Neuronal stem cell (in vitro differentiated cells): ENCODE measurements at places on chromosomes 6 and 20.

DNA sequence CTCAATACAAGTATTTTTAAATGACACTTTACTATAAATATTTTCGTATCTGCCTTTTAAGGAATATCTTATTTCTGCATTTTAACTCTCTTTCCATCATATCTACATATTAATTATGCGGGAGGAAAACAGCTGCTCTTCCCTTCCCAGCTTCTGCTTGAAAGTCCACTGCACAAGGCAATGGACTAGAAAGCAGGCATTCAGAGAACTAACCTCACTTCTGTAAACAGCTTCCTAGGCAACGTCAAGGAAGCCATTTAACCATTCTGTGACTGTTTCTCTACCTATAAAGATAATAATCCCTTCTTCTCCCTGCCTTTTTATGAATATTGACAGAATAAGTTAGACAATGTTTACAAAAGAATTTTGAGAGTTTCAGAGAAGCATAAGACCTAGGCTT lies 319.4 kb downstream of the BTBD9 start:
- no peak for DNase-seq

DNA sequence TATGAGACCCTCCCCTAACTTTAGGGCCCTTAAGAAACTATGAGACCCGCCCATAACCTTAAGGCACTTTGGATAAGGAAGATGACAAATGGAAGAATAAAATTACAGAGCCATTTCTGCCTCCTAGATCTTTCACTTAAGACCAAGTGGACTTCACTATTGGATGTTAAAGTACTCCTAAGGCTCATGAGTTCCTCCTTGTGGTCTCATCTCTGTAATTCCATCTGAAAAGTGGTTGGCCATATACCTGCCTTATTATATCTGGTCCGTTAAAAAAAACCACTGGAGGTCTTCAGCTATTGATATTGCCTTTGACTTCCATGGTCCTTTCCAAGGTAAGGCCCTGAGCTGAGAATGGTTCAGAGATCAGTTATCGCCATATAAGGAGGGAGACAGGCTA lies 310.3 kb downstream of the EYA4 start:
- DNase-seq: no peak

GRCh38 chr6:136015531-136015930 lies 164.0 kb downstream of the PDE7B start:
- DNase-seq: no peak

DNA sequence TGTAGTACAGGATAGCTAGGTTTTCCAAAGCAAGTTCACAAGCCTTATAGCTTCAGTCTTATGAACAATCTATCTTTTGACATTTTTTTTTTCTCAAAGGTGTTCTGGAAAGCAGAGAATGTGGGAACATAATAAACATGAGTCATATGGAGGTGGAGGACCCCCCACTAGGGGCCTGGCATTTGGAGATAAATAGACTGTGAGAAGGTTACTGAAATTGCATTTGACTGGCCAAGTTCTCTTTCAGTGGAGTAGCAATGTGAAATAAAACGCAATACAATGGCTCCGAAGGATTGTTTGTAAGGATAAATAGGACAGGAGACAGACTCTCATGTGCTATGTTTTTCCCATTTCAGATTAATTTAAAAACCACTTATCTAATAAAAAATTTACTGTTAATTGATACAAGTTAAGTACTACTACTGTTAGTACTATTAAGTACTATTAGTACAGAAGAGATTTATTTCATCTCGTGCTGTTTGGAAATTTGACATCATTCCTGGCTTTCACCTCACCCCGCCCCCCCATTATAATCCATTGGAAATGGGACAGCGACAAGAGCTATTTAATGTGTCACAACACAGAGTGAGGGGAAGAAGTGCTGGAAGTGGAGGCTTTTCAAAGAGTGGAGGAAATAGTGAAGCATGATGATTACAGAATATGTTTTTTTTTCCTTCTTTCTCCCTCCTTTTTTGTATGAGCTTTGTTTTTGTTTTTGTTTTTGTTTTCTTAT lies 122.6 kb upstream of the ID4 start:
- DNase-seq: no peak

- no peak for DNase-seq
Measured at GRCh38 chr20:1376007-1376406, 16.8 kb downstream of the FKBP1A start.

DNA sequence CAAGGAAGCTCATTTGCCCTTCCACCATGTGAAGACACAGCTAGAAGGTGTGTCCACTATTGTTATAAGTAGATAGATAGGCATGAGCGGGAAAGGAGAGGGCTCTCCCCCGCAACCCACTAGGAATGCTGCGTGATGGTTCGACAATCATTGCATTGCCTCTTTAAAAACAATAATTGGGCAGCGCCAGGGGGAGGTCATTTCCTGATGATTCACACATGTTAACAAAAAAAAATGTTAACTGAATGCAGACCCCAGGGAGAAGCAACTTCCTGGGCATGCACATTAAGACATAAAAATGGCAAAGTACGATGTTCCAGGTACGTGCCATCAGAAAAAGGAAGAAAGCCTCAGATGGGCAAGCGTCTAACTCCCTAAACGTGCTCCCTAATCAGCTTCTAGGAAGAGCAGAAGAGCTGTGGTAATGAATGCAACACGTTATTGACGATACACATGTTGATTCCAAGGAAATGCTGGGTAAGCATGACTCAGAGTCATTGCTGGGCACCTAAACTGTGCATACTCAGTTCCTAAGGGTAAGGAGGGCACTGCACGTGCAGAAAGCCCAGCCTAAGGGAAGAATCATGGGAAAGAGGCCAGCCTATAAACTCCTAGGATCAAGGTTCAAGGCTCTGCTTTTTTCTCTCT lies 113.7 kb downstream of the FAM217A start:
- DNase-seq: no peak

DNA sequence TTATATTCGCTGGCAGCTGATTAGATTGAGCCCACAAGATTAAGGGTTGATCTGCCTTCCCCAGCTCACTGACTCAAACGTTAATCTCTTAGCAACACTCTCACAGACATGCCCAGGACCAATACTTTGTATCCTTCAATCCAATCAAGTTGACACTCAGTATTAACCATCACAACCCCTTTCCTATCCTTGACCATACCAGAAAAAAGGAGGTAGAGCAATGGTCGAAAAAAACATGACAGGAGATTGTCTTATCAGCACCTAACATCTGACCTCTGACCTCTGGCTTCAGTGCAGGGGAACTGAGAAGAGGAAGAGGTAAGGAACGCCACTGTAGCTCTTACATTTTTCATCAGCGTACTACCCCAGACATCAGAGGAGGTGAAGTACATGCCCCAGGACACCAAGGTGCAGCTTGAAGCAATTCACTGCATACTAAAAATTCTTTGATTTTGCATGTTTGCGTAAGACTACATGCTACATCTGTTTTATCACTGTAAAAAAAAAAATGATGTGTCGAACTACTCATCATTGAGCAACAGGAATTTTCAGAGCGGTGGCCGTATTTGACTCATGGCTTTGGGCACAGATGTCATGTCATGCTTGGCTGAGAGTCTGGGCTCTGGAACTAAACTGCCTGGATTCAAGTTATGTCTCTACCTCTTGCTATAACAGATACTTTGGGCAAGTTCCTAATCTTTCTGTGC lies 188.0 kb upstream of the TAB2 start:
- no peak for DNase-seq

DNA sequence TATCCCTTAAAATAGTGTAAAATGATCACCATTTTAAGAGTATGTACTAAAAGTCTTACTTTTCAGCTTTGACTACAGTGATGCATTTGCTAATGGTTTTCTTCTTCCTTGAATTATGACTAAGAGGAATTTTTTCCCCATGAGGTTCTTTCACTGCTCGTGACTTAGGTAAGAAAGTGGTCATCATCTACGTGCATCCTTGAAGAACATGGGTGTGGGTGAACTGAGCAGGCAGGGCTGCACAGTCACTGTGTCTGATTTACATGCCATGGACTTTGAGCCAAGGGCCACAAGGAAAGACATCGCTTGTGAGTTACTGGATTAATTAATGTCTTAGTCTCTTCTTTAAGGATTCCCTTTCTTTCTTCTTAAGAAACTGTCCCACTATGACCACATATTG lies 33.3 kb downstream of the NQO2 start:
- DNase-seq: no peak

DNA sequence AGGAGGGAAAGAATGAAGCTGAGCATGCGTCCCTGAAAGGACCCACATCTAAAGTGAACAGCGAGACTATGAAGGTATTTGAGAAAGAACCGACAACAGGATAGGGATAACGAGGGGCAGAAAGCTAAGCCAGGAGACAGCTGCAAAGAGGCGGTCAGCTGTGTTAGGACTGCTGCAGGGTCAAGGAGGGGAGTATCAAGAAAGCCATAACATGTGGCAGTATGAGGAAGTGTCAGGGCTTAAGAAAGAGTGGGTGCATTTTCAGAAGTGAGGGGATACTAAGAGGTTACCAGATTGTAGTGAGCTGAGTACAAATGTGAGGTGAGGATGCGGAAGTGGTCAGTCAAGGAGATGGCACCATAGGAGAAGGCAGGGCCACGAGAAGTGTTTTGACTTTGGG lies 21.2 kb downstream of the MYLIP start:
- DNase-seq: no peak

DNA sequence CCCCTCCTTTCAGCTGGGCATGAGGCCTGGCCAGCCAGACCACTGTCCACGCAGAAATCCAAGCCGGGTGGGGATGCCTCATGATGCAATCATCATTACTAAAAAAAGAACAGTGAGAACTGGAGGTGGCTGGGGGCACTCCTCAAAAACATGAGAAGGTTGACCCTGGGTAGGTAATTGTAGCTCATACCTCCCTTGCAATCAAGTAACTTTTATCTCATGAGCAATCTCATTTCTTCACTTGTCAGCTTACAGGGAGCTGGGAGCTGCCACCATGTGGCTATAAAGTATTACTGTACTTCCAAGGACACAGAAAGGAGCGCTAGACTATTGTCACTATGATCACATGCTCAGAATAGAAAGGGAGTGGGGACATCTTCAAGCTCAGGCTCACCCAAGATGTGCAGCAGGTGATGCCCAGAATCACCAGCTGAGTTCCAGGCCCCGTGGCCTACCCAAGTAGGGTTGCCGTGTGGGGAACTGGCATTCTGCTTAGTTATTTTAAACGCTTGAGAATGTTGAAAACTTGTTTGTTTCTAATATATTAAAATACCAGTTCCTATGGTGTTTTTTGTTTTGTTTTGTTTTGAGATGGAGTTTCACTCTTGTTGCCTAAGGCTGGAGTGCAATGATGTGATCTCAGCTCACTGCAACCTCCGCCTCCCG lies 3.0 kb upstream of the CDH26 start:
- DNase-seq: no peak

GRCh38 chr6:170388113-170388512 lies 81.6 kb downstream of the FAM120B start:
- DNase-seq: no peak

DNA sequence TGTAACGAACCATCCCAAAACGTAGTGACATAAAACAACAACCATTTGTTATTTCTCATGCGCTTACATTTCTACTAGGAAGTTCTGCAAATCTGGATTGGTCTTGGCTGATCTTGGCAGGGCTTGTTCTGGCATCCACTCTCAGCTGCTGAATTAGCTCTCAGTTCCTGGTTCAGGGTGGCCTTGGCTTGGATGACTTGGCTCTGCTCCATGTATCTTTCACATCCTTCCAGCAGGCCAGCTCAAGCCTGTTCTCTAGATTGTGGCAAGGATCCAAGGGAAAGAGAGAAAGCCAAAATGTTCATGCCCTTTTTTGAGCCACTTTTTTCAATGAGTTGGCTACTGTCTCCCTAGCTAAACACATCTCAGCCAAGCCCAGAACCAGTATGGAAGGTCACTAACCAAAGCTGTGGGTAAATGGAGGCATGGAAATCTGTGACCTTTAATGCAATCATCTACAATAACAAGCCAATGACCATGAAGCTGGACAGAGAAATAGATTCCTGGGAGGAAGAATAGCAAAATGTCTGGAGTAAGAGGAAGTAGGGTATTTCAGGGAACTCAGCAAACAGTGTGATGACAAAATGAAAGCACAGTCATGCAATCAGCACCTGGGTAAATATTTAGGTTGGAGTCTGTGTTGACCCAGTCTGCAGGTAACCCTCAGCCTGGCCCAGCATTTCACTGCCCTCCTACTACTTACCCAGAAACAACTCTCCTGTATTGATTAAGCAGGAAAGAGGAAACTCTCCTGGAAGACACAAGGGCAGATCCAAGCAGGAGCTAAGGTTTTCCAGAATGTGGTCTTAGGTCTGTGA lies 32.7 kb upstream of the SNAP25 start:
- no peak for DNase-seq

DNA sequence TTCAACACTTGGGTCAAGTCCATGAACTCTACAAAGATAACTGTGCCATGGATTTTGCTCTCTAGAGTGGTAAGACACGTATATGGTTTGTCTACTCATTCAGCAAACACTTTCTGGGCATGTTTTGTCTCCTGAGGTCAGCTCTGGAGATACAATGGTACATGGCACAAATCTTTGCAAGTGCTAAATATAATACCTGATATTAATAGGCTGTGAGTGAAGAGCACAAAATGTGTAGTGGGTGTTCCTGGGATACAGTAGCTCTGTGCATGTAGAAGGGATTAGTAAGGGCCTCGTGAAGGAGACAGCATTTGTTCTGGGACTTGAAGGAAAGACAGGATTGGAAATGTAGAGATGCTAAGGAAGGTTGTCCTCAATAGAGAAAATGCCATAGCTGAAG lies 360.9 kb downstream of the BCKDHB start:
- DNase-seq: no peak

DNA sequence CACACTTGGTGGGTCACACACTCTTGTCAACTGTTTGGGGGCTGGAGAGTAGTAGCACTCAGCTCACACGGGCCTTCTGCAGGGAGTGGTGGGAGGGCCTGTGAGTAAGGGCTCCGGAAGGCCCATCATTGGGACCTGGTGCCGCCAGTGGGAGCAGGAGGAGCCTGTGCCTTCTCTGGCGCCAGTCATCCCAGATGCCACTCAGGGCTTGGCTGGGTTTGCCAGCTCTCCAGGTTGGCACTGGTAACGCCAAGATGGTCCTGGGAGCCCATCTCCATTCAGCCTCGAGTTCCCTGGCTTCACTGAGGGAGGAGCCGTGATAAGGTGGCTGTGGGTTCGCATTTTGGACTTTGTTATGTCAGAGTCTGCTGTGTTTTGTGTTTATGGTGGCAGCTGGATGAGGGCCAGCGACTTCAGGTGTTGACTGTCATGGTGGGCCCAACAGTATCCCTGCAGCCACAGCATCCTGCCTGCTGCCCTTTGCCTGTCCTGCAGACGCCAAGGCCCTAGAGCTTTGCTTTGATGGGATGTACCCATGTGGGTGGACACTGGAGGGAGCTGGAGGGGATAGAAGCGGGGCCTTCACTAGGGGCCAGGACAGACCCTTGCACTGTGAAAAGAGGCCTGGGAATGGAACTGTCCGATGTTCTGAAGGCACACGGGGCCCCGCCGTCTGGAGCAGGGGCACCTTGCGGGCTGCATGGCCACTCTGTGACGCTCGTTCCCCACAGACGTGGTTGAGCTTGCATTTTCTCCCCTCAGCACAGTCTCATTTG lies 13.3 kb upstream of the DNAJC5 start:
- no peak for DNase-seq

DNA sequence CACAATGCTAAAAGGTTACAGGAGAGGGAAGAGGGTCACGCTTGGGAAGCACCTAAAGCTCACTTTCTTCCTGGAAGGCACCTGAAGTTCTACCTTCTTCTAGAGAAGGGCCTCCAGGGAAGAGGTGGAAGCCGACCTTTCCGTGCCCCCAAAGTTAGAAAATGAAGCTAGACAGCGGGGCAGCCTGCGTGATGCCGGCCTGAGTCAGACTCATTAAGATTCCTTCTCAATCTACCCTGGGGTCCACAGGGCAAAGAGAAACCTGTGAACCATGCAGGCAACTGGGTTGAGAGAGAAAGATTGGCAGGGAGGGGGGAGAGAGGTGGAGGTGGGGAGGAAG lies 54.8 kb upstream of the CCDC167 start:
- no peak for DNase-seq

GRCh38 chr20:59120491-59120890 lies 43.1 kb upstream of the ZNF831 start:
- no peak for DNase-seq
